Hematopoietic multipotent progenitor cell treated with erythropoietin and hydrocortisone succinate and interleukin-3 and kit ligand, for 6 days (in vitro differentiated cells): ENCODE measurements at places on chromosomes 4 and X.

DNA sequence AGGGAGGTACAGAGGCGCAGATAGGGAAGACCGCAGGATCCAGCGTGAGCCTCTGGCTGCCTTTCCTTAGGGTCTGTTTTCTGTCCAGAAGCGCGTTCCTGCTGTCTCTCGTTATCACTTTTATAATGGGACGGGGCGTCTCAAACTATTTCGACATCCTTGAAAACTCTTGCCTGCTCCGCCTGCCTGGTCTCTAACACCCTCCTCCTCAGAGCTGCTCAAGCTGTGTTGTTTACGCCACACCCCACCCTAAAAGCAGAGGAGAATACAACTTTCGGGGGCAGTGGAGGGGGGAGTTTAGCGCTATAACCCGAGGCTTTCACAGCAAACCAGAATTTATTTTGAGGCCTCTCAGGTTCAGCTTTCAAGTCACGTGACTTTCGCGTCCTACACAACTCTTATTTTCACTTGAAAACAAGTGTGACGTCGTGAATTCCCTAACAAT lies 646 bp upstream of the FAM3A start:
- DNase-seq = peak; percentile 51

- DNase-seq = peak; percentile 13
Measured at GRCh38 chrX:129593137-129593536, 53.1 kb downstream of the OCRL start.

GRCh38 chr4:177242651-177243286 lies 66.9 kb upstream of the NEIL3 start:
- DNase-seq = no peak

GRCh38 chr4:76897536-76898384 lies at the start of gene SOWAHB:
TSS of gene SOWAHB (minus strand) at chr4:76898144. CDS start at chr4:76897849, 295 bp downstream.
- peak; percentile 16 for DNase-seq

GRCh38 chr4:161856711-161857326 lies 307.0 kb downstream of the FSTL5 start:
- DNase-seq = no peak

DNA sequence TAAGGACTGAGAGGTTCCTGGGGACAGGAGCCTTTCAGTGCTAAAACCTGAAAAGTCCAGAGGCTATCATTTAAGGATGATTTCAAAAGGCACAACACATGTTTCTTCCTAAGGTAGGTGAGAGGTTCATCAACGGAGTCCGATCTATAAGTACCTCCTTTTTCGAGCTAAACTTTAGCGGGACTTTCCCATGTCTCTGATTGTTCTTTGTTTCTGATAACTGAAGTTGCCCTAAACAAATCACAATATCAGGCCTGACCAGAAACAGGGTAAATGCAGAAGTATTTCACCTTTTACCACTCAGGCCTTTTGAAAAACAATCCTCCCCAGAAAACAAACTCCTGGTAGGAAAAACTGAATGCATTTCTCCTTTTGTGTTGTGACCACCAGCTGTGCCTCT lies 17.6 kb downstream of the PIR start:
- no peak for DNase-seq

- peak; percentile 68 for DNase-seq
Measured at GRCh38 chr4:110085131-110085530, 113.3 kb downstream of the ELOVL6 start.

DNA sequence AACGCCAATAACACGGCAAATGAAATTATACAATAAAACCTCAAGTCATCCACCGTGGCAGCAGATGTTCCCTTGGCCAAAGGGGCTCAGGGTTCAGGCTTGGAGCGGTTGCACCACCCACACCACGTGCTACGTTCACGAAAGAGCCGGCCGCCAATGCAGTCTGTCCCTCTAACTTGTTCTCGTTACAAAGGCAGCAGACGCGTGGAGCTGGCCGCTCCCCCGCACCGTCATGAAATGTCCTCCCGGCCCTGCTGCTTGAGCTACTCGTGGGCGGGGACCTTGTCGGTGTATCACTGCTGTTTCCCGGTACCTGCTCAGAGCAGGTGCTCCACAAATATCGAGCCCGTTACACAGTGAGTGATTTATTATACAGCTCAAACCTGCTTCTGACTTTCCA lies 36.4 kb upstream of the MAN2B2 start:
- DNase-seq = no peak
